ENCODE measurements at places on chromosomes 3 and 15. TPM values are rescaled to one million over a fixed set of nuclear protein-coding genes. Genes with fewer than 3 reads are reported as not detected.

DNA sequence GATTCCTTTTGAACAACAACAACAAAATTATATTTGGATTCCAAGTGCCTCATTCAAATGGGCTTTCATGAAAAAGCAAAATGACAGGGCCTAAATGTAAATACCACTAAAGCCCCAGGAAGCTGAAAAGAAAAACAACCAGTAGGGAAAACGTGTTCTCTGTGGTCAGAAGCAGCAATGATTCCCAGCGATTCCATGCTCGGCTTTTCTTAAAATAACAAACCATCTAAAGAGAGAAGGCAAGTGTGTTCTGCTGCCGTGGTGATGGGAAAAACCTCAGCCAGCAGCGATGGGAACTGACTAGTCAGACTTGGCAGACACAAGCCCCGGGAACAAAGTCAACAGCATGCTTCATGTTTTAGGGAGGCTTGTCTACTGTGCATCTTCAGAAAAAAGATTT is 153.6 kb downstream of the TNIK start:
- H3K27me3 ChIP-seq = no peaks in the 10 kb centered on the region
- H3K36me3 ChIP-seq = no peaks in the 10 kb centered on the region
- no peak for DNase-seq
- no peak overlapping the region for H3K4me3 ChIP-seq
- no peak overlapping the region for H3K27ac ChIP-seq

- DNase-seq = no peak
- peaks cover 88% of the 10 kb centered on the region for H3K4me1 ChIP-seq
- H3K27ac ChIP-seq = no peak overlapping the region
- no peak overlapping the region for H3K4me3 ChIP-seq
These were observed 6.5 kb downstream of the SQOR start for GRCh38 chr15:45641374-45641781.

CSTA gene
- not detected for polyA plus RNA-seq

DNA sequence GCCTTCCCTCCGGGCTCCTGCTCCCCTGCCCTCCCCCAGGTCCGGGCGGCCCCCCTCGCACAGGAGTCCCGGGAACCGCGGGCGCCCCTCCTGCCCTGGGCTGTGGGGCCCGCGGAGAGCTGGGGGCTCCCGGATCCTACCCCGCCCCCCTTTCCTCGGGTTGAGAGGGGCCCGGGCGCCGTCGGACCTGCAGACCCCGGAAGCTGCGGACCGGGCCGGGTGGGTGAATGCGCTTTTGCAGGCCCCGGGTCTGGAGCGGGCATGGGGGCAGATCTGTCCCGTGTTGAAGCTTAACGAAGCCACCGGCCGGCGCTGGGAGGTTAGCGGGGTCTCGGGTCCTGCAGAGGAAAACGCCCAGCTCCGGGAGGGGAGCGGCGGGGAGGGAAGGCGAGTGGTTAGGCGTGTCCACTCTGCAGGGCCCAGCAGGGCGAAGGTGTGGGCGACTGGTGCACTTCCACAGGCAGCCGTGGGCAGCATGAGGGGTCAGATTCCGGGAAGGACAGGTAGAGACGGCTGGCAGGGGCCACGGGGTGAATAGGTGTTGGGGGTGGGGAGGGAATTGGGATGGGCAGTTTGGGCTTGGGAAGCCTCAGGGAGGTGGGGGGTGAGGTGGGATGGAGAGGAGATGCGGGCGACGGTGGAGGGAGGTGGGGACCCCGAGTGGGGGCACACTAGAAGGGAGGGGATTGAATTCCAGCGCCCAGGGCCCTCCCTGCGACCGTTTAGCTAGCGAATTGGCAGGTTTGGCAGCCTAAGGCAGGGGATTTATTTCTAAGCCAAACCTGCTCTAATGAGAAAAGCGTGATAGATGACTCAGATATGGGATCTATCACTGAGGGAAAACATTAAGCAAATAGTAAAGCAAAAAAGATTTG is 635 bp downstream of the CD276 start:
- H3K36me3 ChIP-seq = no peaks in the 10 kb centered on the region
- H3K4me3 ChIP-seq = no peak overlapping the region
- no peak for DNase-seq
- no peak overlapping the region for H3K27ac ChIP-seq

- H3K36me3 ChIP-seq = no peaks in the 10 kb centered on the region
- no peak overlapping the region for H3K4me3 ChIP-seq
- DNase-seq = no peak
- no peaks in the 10 kb centered on the region for H3K27me3 ChIP-seq
- no peaks in the 10 kb centered on the region for H3K4me1 ChIP-seq
These were observed 85.2 kb downstream of the MAP4 start for GRCh38 chr3:47930979-47931378.

SHC4 gene
- polyA plus RNA-seq = not detected

DNA sequence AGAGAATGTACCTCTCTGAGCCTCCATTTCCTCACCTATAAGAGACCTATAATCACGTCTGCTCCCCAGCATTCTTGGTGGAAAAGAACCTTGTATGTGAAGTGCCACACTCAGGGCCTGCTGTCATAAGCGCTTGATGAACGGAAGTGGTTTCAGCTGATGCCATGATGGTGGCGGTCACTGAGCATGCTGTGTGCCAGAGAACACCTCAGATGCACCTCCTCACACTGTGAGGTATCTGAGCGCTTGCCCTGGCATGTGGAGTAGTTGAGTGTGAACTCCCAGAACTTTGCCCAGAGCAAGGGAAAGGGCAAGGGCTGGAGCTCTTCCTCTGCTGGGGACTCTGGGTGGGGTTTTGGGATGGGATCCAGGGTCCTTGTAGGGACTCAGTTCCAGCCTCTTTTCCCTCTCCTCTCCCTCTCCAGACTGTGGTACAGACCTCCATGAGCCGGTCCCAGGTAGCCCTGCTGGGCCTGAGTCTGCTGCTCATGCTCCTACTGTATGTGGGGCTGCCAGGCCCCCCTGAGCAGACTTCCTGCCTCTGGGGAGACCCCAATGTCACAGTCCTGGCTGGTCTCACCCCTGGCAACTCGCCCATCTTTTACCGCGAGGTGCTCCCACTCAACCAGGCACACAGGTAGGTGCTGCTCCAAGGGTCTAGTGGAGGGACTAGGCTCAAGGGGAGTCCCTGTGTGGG is 2.7 kb downstream of the ABHD14A start:
- peak overlapping the region; percentile 10 for H3K27ac ChIP-seq
- peaks cover 48% of the 10 kb centered on the region for H3K4me1 ChIP-seq
- H3K27me3 ChIP-seq = no peaks in the 10 kb centered on the region
- no peak overlapping the region for H3K4me3 ChIP-seq
- peak; percentile 57 for DNase-seq

- H3K36me3 ChIP-seq = no peaks in the 10 kb centered on the region
- no peaks in the 10 kb centered on the region for H3K27me3 ChIP-seq
- DNase-seq = no peak
- no peak overlapping the region for H3K27ac ChIP-seq
These were observed 12.9 kb downstream of the VPS13C start for GRCh38 chr15:62047282-62047827.

ACOX2 gene
- not detected for polyA plus RNA-seq

GRCh38 chr3:149589332-149589731 is 68.5 kb downstream of the WWTR1 start:
- no peaks in the 10 kb centered on the region for H3K36me3 ChIP-seq
- no peaks in the 10 kb centered on the region for H3K4me1 ChIP-seq
- no peaks in the 10 kb centered on the region for H3K27me3 ChIP-seq
- H3K27ac ChIP-seq = no peak overlapping the region
- DNase-seq = no peak

NTRK3 gene
- not detected for polyA plus RNA-seq

Measured in CD4-positive, alpha-beta memory T cell (primary cell).